T-helper 2 cell treated with Interferon-gamma antibody and Interleukin-4, amounts not matched to agents 5 μg/mL and 100 μg/mL, for 36 hours (primary cell): ENCODE measurements at places on chromosomes 5 and 9.

GRCh38 chr5:73302797-73303147 lies 129.8 kb downstream of the TMEM174 start:
- DNase-seq = no peak

DNA sequence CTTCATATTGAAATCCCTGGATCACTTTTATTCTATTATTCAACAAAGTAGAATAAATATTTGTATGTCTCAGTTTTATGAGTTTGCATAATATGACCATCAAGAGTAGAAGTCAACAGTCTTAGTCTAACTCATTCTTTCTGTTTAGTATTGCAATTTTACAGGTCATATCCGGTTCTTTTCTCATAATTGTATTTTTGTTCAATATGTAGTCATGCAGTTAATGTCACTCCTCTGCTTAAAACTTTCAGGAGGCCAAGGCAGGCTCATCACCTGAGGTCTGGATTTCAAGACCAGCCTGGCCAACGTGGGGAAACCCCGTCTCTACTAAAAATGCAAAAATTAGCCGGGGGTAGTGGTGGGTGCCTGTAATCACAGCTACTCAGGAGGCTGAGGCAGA lies 148.4 kb upstream of the TRPM3 start:
- no peak for DNase-seq

- no peak for DNase-seq
Measured at GRCh38 chr9:97744710-97745708, 47.9 kb upstream of the XPA start.

GRCh38 chr5:9601055-9601739 lies 29.0 kb downstream of the TAS2R1 start:
- no peak for DNase-seq

DNA sequence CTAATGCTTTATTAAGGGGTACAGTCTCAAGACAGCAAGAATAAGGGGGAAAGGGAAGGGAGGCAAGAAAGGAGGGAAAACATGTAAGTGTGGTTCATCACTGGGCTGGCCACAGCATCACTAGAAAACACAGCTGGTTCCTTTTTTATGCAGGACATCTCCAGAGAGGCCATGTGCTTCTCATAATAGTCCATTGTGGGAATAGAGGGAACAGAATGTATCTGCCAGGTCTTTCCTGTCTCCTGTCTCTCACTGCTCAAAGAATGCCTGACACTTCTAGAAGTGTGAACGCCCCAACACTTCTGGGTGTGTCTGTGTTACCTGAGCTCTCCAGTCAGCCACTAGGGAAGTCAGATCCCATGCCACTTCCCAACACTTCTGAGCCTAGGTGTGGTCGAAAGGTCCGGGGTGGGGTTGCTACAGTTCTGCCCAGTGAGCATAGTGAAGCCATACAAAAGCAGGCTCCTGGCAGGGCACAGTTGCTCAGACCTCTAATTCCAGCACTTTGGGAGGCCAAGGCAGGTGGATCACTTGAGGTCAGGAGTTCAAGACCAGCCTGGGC lies 255.6 kb upstream of the SLC30A5 start:
- no peak for DNase-seq

GRCh38 chr9:83598487-83598886 lies 24.5 kb upstream of the IDNK start:
- DNase-seq = no peak

- no peak for DNase-seq
Measured at GRCh38 chr9:31821583-31821982, 562.9 kb upstream of the ACO1 start.

DNA sequence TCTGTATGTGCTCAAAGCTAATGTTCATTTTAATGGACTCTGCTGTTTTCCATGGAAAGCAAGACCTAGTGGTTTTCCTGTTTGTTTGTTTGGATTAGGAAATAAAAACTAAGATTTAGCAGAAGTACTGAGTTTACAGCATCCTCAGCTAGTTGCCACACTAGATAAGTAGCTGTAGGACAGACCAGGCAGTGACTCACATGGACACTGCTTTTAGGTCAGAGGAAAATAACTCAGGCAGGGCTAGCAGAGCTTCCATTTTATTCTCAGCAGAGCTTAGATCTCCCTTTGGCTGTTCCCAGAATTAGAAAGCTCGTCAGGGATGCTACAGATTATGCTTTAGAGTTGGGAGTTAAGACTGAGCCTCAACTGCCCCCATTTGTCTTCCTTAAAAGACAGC lies 204.4 kb downstream of the SH3GL2 start:
- DNase-seq = no peak

DNA sequence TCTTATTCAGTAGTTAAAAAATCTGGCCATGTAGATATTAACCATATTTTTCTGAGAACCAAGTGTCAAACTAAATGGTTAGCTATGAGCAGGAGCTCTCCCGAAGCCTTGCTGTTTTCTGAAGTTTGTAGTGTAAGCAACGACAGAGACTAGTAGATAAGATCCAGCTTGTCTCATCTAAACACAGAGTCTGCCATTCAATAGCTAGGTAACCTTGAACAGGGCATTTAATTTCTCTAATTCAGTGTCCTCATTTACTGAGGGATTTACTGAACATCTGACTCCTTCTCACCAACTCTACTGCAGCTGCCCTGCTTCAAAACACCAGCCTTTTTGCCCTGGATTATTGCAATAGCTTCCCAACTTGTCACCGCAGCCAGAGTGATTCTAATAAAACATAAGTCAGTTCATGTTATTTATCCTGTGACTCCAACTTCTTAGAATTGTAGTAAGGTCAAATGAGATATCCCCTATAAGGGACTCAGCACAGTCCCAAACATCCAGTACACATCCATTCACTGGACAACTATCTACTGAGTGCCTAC lies 337.0 kb downstream of the PLK2 start:
- DNase-seq = no peak

- no peak for DNase-seq
Measured at GRCh38 chr9:13354733-13355132, 75.2 kb upstream of the MPDZ start.

GRCh38 chr5:6059137-6059800 lies 319.1 kb downstream of the MED10 start:
- no peak for DNase-seq

DNA sequence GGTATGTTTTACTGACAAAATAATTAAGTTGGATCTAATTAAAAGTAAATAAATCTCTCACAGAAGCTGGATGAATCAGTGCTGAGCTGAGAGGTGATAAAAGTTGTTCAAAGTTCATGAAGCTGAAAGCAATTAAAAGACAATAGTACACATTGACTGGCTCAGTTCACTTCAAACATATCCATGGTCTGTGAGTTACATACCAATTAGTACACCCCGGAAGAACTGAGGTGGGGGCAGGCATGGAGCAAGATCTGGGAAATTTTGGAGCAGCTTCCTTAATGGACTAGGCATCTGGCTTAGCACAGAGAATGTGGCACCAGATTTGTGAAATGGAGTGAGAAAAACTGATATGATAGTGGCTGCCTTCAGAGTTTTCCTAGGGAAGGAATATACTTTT lies 152.7 kb downstream of the ATP10B start:
- DNase-seq = no peak

DNA sequence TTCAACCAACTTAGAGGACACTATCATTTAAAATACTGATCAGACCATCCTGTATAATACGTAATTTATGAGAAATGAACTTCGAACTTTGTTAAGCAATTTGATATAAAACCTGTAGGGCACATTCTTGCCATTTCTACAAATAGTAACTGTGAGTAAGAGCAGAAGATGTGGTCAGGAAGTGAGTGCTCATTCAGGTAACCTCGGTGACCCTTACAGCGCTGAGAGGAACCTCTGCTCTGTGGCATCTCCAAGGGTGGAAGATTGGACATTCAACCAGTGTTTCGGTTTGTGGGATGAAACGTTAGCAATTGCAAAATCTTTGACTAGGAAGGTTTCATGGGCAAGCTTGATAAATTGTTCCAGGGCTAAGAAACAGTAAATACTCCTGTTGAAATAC lies 194.8 kb upstream of the IRX2 start:
- no peak for DNase-seq

GRCh38 chr5:91419571-91420537 lies 36.7 kb upstream of the ARRDC3 start:
- DNase-seq = peak; percentile 52

DNA sequence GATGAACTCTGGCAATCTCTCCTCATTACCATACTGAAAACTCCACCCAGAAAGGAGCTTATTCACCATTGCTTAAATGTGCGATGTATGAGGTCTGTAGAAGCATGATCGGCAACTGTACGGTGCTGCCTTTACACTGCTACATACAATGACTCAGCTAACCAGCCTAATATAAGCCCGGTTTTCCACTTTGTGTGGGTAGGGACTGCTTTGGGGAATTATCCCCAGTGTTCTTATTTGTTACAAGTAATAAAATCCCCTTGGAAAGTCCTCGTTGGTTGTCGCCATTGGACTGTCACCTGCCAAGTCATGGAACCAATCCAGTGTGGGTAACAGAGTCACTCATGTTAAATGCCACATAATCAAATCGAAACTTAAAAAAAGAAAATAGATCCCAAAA lies 23.5 kb upstream of the TENT2 start:
- no peak for DNase-seq

- no peak for DNase-seq
Measured at GRCh38 chr9:14887149-14887548, 23.1 kb downstream of the FREM1 start.

GRCh38 chr5:5140479-5141338 lies 579 bp downstream of the ADAMTS16 start:
- DNase-seq = no peak

DNA sequence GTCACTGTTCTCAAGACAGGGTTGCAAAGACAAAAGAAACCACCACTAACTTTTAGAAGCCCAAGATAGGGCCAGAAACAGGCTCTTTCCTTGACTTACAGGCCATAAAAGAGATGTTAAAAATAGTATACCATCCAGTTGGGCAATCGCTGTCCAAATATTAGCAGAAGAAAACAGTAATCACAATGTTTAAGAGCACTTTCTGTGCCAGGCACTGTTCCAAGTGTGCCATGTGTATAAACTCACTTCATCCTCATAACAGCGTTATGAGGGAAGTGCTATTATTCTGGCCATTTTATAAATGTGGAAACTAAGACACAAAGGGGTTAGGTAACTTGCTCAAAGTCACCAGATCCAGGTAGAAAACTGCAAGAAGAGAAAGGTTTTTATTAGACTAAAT lies 111.7 kb downstream of the KCNN2 start:
- no peak for DNase-seq

DNA sequence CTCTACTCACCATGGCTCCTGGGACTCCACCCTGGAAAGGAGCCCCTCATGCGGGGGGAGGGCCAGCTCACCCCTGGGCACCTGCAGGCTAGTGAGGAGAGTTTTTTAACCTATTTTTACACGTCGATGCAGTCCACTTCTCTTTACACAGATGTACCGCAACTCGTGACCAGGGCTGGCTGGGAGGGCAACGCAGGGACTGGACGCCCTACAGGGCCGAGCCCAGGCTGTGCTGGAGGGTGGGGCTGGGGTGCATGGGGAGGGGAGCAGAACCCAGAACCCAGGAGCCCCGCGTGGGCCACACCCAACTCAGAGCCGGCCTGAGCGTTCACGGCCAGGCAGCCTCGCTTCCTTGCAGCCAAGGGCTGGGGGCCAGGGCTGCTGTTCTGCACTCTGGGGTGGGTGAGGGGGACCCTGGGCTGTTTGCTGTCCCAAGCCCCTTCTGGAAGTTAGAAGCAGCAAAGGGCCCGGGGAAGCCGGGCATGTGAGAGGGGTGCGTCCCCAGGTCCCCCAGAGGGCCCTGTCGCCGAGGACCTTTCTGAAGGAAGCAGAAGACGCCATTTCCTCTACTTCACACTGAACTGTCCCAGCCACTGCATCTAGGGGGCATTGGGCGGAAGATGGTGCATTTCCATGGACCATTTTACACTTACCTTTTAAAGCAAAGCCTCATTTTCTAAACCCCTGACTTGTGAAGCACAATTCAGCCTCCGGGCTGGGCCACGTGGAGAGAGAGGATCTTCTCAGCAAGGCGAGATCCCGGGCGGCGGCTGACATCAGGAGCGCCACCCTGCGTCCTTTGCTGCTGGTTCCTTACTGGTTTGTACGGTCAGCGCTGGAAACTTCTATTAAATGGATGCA lies 90.5 kb downstream of the KCNT1 start:
- no peak for DNase-seq

DNA sequence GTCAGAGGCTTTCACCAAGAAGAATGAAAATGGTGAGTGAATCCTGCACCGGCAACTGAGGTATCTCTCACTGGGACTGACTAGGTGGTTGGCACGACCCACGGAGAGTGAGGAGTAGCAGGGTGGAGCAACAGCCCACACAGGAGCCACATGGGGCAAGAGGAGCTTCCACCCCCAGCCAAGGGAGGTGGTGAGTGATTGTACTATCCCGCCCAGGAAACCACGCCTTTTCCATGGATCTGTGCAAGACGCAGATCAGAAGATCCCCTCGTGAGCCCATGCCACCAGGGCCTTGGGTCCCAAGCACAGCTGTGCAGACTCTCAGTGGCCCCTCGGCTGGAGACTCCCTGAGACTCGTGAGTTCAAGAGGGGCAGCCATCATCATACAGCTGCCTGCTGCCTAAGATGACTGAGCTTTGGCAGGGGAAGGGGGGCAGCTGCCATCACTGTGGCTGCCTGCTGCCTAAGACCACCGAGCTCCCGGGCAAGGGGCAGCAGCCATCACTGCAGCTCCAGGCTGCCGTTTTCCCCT lies 229.5 kb downstream of the AP3B1 start:
- no peak for DNase-seq

GRCh38 chr5:5888284-5888683 lies 465.8 kb downstream of the ICE1 start:
- DNase-seq = no peak

DNA sequence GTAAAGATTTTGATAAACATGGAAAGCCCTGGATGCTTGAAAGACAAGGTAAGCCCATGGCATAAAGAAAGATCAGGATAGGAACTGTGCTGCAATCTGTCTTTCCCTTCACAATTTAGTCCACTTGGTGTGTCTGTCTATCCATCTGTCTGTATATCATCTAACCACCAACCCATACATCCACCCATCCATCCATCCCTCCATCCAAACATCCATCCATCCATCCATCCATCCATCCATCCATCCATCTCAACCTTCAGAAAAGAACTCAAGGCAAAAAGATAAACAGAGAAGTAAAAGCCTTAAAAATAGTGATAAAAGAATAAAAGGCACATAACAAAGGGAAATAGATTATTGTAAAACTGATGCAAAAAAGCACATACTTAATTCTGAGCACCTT lies 15.1 kb upstream of the TRIO start:
- no peak for DNase-seq

- no peak for DNase-seq
Measured at GRCh38 chr5:78546276-78546996, 102.1 kb downstream of the LHFPL2 start.

DNA sequence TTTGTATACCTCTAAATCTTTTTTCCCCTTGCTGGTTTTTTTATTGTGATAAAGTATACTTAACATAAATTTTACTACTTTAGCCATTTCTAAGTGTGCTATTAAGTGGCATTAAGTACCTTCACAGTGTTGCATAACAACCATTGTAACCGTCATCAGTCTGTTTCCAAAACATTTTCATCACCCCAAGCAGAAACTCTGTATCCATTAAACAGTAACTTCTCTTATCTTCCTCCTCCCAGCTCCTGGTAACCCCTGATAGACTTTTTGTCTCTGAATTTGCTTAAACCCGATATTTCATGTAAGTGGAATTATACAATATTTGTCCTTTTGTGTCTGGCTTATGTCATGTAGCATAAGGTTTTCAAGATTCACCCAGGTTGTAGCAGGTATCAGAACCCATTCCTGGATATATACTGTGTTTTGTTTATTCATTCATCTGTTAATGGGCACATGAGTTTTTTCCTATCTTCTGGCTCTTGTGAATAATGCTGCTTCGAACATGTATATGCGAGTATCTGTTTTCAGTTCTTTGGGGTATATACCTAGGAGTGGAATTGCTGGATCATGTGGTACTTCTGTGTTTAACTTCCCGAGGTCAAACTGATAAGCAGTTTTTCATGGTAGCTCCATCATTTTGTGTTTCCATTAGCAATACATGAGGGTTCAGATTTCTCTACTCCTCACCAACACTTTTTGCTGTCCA lies 66.4 kb downstream of the EHMT1 start:
- DNase-seq = no peak
